Stimulated activated CD4-positive, alpha-beta T cell treated with anti-CD3 and anti-CD28 coated beads, Interleukin-1b, Interleukin-23, amount 100 ng/mL, for 24 hours (primary cell): ENCODE measurements at places on chromosomes 5 and 9.

GRCh38 chr5:167796672-167797071 lies 494.8 kb upstream of the WWC1 start:
- no peak for DNase-seq

GRCh38 chr5:147927901-147928300 lies 21.6 kb upstream of the C5orf46 start:
- DNase-seq = no peak

- no peak for DNase-seq
These were observed 182.1 kb upstream of the TRIM32 start for GRCh38 chr9:116504893-116505480.

GRCh38 chr9:106878934-106879333 lies 16.0 kb downstream of the ZNF462 start:
- DNase-seq = no peak

DNA sequence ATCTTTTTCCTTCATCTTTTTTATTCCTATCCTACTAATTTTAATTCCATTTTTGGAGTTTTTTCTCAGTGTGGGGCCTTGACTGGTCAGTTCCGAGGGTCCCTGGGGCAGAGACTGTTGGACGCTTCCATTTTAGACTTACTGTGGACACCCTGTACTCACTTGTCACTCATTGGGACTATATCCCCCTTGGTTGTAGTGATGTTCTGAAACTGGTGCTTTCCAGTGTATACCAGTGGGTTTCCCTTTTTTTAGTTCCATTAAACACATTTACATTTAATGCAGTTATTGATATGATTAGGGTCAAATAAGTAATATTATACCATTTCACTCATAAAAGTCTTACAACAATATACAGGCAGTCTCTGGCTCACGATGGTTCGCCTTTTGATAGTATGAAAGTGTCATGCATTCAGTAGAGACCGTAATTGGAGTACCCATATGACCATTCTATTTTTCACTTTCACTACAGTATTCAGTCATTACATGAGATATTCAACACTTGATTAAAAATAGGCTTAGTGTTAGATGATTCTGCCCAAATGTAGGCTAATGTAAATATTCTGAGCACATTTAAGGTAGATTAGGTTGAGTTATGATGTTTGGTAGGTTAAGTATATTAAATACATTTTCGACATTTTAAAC lies 46.0 kb downstream of the CNOT6 start:
- DNase-seq = no peak

- DNase-seq = no peak
These were observed 50.2 kb upstream of the SAP30L start for GRCh38 chr5:154395407-154396106.

DNA sequence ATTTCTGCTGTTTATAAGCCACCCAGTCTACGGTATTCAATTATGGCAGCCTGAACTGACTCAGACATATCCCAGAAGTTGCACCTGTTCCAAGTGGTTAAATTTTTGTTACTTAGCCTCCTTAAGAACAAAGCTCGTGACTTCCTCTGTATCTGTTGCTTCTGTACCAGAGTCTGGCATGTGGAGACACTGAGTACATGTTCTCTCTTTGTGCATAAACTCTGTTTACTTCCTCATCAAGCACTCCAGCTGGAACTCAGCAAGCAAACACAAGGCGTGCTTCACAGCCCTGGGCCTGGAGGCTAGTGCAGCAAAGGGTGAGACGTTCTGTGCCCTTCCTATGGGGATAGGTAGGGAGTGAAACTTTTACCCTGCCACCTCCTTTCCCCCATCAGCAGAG lies 19.0 kb downstream of the C9orf152 start:
- no peak for DNase-seq

DNA sequence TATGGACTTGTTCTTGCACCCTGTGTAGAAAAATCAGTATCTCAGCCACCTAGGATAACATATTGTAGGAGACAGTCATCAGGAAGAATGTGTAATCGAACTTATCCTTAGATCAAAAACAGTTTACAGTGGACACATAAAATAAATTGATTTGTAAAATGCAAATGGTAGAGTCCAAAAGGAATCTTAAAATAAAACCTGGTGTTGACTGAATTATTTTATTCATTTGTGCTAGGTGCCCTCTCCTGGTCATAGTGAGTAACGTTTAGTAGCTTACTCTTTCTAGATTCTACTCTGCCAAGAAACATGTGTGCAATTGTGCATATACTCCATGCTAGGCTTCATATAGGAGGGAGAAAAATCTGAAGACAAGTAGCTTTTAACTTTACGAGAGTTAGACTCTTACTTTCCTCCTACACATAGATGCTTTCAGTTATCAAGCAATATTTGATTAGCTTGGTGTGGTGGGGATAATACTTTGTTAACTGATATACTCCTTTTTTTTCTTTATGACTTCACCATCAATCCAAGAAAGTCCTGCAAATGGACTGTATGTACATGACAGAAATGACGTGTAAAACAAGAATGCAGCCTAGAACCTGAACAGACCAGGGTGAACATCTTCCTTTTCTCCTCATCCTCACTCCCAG lies 23.7 kb upstream of the LOX start:
- DNase-seq = no peak

DNA sequence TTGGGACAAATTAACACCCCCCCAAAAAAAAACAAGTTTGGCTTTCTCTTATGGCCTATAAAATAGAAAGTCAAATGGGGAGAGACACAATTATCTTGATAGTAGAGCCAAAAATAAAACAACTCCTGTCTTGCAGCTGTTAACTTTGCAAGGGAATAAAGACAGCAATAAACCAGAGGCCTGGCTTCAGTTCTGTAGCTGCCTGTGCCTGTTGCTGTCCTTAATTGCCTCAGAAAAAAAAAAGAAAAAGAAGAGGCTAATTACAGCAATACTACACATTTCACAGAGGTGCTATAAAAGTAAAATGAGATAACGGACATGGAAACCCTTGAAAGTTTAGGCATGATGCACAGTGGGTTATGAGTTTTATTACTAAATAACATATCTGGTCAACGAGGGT lies 170.7 kb upstream of the IRX1 start:
- DNase-seq = no peak
